Mesothelial cell of epicardium (in vitro differentiated cells): ENCODE measurements at places on chromosomes 3 and 15. TPM values are rescaled to one million over a fixed set of nuclear protein-coding genes. Genes with fewer than 3 reads are reported as not detected.

The MAN2C1 gene
- 243 to 264 TPM (median 251 TPM) in 3 replicates for total RNA-seq

The GOLGA8T gene
- 0.51 to 0.56 TPM in 2 of 3 replicates, not detected in the other for total RNA-seq

DNA sequence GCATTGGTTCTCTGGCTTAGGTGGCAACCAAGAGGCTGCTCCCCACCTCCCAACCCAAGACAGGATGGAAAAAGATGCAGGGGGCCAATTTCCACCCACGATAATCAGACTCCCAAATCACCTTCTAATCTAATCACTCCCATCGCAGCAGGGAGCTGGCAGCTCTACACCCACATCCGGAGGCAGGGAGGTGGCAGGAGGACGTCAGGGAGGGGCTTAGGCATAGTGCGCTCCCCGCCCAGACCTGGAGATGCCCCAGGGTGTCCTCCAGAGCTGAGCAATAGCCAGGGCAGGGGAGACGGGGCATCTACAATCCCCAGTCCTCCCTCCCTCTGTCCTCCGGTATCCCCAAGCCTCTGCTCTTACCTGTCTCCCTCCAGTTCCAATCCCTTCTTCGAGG lies 70.5 kb upstream of the SEC13 start:
- no peaks in the 10 kb centered on the region for H3K4me1 ChIP-seq
- DNase-seq = no peak
- no peak overlapping the region for H3K27ac ChIP-seq
- H3K4me3 ChIP-seq = no peak overlapping the region
- no peaks in the 10 kb centered on the region for H3K36me3 ChIP-seq

DNA sequence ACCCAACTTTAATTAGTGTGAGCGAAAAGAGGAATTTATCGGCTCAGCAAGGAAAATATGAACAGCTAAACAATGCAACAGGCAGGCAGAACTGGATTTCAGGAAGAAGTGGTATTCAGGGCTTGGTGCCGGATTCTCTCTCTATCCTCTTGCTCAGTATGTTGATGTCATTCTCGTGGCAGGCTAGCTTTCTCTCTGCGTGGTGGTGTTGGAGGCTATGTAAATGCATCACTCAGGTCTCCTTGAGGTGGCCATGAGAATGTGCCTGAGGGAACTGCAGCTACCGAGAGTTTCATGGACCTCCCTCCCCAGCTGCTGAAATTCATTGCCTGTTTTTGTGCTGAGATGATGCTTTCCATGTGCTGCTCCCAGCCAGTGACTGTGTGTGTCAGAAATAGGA lies 18.3 kb upstream of the SYN2 start:
- no peaks in the 10 kb centered on the region for H3K4me1 ChIP-seq
- no peak overlapping the region for H3K4me3 ChIP-seq
- no peaks in the 10 kb centered on the region for H3K36me3 ChIP-seq
- no peak overlapping the region for H3K27ac ChIP-seq

GRCh38 chr3:83948771-83949170 lies 1010.0 kb upstream of the CADM2 start:
- H3K27ac ChIP-seq = no peak overlapping the region
- H3K27me3 ChIP-seq = no peaks in the 10 kb centered on the region
- H3K4me1 ChIP-seq = peaks cover 2% of the 10 kb centered on the region
- no peak overlapping the region for H3K4me3 ChIP-seq
- DNase-seq = no peak

DNA sequence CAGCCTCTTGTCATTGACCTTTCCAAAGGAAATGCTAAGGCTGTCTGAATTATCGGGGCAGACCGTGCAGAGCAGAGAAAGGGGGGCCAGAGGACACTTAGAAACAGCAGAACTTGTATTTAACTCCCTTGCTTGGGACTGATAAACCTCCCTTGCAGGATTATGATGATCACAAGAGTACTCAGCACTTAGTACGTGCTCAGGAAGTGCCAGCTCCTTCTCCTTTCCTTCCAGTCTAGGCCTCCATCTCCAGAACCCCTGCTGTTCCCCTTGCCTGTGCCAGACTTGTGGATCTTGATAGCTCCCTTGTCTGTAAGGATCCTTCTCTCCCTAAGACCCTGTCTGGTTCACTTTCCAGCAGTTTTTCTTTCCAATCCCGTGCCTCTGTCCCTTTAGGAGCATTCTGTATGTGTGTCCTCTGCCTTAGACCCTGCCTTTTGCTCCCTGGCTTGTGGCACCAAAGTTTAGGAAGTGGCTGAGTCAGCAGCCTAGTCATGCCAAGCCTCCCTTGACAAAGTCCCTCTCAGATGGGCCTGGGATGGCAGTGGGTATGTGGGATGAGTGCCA lies 747 bp downstream of the SORD start:
- peaks cover 16% of the 10 kb centered on the region for H3K27me3 ChIP-seq
- H3K4me1 ChIP-seq = peaks cover 17% of the 10 kb centered on the region
- DNase-seq = no peak
- no peaks in the 10 kb centered on the region for H3K36me3 ChIP-seq
- H3K4me3 ChIP-seq = peak overlapping the region; percentile 87

GRCh38 chr3:150384296-150385212 lies 23.5 kb upstream of the TSC22D2 start:
- no peak for DNase-seq
- H3K27ac ChIP-seq = no peak overlapping the region
- H3K36me3 ChIP-seq = no peaks in the 10 kb centered on the region
- peak overlapping the region; percentile 2 for H3K4me3 ChIP-seq

- H3K27me3 ChIP-seq = no peaks in the 10 kb centered on the region
- H3K36me3 ChIP-seq = no peaks in the 10 kb centered on the region
- no peak overlapping the region for H3K27ac ChIP-seq
- DNase-seq = no peak
- H3K4me1 ChIP-seq = no peaks in the 10 kb centered on the region
Observed at GRCh38 chr3:22594990-22595389, 608.1 kb upstream of the UBE2E2 start.

DNA sequence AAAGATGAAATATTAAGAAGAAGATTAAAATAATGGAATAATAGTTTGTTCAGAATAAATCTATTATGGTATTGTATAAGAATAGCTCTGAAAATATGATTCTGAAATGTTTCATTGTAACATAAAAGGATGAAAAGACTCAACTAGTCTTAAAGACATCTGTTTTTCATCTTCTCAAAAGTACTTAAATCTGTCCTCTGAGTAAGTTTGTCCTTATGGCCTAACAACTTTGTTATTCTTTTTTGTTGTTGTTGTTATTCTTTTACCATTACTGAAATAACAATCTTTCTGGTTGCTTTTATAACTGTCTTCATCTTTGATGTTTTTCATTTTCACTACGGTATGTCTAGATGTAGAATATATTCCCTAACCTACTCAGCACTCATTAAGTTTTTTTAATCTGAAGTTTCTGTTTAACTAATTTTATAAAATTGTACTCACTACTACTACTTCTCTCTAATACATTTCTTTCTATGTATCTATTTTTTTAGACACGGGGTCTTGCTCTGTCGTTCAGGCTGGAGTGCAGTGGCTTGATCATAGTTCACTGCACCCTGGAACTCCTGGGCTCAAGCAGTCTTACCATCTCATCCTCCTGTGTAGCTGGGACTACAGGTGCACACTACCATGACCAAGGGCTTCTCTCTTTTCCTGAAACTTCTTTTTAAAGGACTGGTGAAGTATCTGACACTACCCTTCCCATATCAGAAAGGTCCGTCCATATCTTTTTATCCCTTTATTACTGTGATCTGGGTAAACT lies 240.7 kb downstream of the PCCB start:
- H3K4me3 ChIP-seq = no peak overlapping the region
- no peaks in the 10 kb centered on the region for H3K27me3 ChIP-seq
- no peaks in the 10 kb centered on the region for H3K4me1 ChIP-seq
- no peak overlapping the region for H3K27ac ChIP-seq
